D721Med (cell line): ENCODE measurements at places on chromosomes 7 and 10.
A peak's percentile ranks its signal among the peaks of the same experiment; 100 is the strongest.

GRCh38 chr7:148556892-148557291 is 33.7 kb upstream of the C7orf33 start:
- DNase-seq: no peak

- no peak for DNase-seq
Measured at GRCh38 chr7:28588602-28589001, 176.3 kb downstream of the CREB5 start.

DNA sequence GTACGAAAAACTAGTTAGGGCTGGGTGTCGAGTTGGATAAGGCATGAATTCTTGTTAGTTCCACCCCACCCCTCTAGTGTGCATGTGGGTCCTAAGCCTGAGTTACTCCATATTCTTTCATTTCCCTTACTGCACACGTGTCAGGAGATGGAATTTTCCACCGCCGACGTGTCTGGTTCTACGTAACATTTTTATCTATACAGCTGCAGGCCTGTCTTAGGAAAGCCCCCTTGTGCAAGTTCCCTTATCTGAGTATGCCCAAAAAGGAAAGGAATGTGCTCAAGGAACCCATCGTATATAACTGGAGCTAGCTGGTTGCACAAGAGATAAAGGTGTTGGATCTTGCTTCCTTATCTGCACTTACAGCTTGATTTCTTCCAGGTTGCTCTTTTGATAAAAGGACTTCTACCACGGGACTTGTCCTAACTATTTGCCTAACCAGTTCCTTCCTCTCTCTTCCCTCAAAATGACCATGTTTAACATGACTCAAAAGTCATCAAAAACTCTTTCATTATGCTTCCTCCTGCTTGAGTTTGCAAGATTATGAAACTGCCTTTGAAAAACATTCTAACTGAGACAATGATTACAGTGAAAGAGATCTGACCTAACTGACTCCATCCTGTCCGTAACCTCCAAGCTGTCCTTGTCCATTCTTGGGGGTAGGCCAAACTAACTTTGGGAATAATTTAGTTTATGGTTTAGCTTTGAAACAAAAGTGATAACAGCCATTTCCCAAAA is 181.4 kb downstream of the AKR1D1 start:
- no peak for DNase-seq

- DNase-seq: no peak
Measured at GRCh38 chr7:142461437-142461836, 203.6 kb upstream of the PRSS58 start.

- DNase-seq: peak; percentile 42
Measured at GRCh38 chr10:127976286-127976685, 69.4 kb downstream of the PTPRE start.

- DNase-seq: no peak
Measured at GRCh38 chr7:318476-318875, 28.5 kb downstream of the FOXL3 start.
